MG63 (cell line): ENCODE measurements at places on chromosomes 2 and 18.

DNA sequence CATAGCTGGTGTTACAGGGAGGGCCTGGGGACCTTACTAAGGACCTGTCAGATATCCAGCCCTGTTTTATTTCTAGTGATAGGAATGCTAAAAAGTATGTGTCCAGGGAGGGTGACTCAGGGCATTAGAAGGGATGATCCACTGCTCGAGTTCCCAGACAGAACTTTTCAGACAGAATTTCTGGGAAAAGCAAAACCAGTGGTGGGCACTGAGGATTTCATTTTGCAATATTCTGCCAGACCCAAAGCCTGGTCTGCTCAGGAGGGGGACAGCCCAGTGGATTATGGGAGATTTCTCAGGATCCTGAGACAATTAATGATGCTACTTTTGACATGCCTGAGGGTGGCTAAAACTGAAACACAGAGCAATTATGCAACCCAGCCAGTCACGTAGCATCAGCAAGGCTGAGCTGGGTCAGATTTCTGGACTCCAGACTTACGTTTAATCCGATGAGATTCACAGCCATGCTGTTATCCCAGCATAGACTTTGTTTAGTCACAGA, 4.7 kb upstream of the KCNE4 start:
- peak; percentile 55 for DNase-seq

GRCh38 chr2:181138816-181139215, 158.4 kb downstream of the UBE2E3 start:
- no peak for DNase-seq

DNA sequence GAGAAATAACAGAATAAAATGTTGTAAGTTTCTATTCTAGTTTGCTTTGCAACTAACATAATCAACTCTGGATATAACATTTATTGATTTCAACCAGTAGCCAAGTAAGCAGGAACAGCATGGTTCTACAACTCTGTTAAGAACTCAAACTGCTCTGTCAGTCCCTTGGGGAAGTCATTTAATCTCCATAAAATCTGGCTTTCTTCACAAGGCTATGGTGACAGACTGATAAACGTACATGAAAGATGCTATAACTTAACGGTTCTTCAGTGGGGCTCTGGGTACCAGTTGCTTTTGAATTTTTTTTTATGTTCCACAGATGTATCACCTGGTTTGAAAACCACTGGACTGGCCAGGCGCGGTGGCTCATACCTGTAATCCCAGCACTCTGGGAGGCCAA, 10.3 kb downstream of the PSME4 start:
- no peak for DNase-seq

- no peak for DNase-seq
Measured at GRCh38 chr2:72183016-72183415, 35.4 kb upstream of the CYP26B1 start.

DNA sequence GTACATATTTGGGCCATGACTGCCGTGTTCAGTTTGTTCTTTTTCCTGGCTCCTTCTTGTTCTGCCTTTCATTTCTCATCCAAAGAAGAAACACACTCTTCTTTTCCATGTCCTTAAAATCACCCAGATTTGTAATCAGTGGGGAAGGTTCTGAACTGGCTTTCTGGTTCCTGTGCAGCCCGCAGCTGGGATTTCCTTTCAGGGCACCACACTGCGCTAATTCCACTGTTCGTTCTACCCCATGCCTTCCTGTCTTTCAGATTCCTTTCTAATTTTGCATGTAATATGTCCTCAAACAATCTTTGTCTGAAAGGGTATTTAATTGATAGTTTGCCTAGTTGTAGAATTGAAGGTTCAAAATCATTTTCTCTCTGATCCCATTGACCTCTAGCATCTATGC, 94.1 kb downstream of the HS1BP3 start:
- no peak for DNase-seq

GRCh38 chr2:240893363-240893844, 2.6 kb downstream of the MAB21L4 start:
- peak; percentile 90 for DNase-seq

GRCh38 chr2:188979187-188980114, 5.3 kb downstream of the COL3A1 start:
- DNase-seq, result no peak

DNA sequence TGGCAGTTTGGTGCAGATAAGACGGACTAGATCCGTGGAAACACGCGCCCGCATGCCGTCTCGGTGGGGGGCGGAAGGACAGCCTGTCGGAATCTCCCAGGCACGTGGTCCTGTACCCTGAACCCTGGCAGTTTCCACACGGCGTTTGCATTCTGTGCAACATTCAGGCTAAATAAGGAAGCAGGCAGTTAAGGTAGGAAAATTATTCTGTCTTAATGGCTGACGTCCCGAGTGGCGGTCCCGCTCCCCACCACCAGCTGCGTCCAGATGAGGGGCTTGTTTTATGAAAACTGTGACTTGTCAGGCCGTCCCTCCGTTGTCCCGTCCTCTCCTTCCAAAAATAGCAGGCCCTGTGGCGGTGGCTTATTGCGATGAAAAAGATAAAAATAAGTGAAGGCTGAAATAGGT, 120.2 kb downstream of the NFATC1 start:
- no peak for DNase-seq

DNA sequence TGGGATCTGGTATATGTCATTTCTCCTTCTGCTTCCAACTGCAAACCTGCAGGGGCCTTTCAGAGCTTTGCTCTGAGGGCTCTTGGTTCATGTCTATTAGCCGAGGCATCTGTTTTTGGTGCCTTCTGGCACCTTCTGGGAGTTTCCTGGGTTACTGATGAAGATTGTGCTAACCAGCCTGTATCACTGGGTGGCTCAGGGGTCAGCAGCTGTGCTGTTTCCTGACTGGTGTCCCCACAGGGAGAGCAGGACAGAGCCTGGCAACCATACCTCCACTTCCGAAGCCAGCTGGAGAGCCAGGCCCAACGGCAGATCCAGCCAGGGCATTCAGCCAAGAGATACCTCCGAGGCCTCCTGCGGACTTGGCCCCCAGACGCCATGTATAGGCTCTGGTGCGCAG, 17.5 kb downstream of the KIAA2012 start:
- DNase-seq, result no peak

DNA sequence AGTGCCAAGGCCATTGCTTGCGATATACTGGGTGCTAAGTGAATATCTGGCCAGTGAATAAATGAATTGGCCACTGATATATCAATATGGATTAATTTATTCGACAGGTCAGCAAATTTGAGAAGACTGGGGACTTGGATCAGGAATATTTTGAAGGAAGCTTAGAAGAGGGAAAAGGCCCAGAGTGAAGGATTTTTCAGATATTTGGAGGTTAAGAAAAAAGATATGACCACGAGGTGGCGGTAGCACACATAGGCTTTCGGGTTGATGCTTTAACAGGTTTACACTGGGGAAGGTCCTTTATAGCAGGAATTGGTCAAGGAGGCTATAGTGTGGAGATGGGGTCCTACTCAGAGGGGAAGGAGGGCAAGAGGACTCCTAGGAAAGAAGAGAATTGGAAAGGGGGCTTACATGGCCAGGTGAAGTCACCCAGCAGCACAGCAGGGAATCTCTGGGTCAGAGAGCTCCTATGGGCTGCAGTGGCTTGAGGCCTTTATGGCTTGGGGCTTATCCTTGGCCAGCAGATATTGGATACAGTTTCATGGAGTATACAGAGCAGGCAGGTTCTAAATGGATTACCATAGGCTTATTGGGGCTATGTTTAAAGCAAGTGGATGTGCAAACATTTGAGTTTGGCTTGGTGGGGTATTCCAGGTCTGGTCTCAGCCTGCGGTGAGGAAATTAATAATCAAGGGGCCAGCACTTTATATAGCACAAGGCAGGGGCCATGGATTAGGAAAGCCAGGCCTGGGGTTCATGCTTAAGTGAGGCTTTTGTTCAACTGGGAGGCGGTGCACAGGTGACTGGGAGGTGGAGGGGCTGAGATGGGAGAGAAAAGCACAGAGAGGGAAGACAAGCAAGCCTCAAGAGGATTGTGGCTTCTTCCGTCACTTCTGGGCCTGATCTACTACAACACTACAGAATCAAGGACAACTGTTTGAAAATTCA, 9.7 kb downstream of the IL1RN start:
- DNase-seq, result no peak

GRCh38 chr2:37985333-37985732, 60.2 kb downstream of the RMDN2 start:
- DNase-seq, result peak; percentile 4

- DNase-seq, result no peak
Measured at GRCh38 chr2:205681401-205682238, 681 bp upstream of the NRP2 start.

GRCh38 chr2:191030521-191031154, 16.7 kb upstream of the STAT1 start:
- DNase-seq, result no peak

GRCh38 chr2:196244516-196244915, 73.1 kb upstream of the STK17B start:
- no peak for DNase-seq

GRCh38 chr18:44036501-44036900, 644.2 kb upstream of the SETBP1 start:
- DNase-seq, result no peak

DNA sequence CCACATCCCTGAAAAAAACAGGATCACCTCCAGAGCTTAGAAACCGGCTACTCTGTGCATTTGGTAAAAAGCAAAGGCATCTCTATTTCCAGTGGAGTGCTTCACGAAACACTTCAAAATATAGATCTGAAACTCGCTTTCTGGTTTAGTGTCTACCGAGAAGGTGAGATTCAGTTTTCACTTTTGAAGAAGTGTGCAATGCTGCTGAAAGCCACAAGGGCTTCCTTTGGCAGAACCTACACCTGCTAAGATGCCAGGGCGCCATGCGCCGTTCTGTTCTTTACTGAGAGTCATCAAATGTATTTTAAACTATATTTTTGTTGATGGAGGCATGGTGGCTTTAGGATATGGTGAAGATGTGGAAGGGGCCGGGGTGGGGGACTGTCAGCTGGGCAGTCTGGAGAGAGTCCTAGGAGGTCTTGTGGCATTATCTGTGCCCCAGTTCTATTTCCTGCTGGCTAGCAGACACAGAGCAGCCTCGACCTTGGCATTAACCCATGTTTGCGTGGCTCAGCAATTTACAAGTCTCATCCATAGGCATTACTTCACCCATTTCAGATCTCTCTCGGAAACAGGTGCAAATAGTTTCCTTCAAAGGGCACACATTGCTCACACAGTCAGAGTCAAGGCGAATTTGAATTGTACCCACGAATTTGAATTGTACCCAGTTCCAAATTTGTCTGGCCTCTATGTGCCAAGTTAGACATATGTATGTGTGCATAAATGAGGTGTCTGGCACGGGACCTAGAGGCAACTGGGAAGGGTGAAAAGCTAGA, 46.7 kb upstream of the KCNF1 start:
- DNase-seq, result peak; percentile 65

DNA sequence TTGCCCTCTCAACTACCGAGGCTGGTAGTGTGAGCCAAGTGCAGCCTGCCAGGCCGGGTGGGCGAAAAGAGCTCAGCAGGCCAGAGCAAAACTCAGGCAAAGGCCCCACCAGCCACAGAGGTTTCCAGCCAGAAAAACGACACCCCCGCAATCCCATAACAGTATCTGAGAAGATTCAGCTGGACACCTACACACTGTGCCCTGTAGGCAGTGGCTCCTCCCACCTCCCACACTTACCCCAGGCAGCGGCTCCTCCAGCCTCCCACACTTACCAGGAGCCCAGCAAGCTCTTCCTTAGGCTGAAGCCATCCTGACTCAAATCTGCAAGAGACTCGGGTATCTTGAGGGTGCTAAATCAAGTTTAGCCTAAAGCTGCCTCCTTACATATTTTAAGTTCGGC, 15.6 kb upstream of the TMEM18 start:
- DNase-seq, result no peak

- no peak for DNase-seq
Measured at GRCh38 chr2:118249531-118249930, 161.3 kb downstream of the INSIG2 start.

DNA sequence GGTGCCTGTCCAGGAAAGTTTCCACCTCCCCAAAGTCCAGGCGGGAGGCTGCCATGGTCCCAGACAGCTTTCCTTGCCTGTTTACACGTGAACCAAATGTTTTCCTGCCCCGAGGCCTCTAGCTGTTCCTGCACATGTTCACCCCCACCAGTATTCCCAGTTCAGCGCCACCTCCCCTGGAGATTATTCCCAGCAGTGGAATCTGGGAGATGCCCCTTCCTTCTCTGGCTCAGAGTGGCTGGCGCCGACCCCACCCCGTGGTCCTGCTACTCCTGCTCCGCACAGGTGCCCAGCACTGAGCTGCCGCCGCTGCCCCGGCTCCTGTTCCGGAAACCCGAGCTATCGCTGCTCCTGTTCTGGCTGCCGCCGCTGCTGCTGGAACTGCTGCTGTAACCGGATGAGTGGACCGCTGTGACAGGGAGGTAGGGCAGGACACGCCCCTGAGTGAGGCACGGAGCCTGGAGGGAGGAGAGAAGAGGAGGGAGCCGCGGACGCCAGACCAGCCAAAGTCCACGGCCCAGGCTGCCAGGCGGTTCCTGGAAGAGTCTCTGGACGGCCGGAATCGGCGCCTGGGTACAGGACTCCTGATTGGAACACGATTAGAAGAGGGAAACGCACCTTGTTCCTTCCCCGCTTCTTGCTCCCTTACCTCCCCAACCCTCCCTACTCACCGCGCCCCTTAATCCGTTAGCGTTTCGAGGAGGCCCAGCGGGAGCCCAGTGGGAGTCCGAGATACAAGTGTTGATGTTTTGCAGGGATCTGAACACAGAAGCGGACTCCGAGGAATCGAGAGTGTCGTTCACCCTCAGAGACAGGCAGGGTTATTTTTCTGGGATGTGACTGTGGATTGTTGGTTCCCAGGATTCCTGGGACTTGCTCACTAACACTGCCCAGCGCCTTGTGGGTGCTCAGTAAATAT, at the start of gene PDE11A:
Gene PDE11A, minus strand, starts transcription at position 395 of the 919 bp plus-strand sequence. Its CDS starts 340 bp downstream, at position 55.
- peak; percentile 90 for DNase-seq

DNA sequence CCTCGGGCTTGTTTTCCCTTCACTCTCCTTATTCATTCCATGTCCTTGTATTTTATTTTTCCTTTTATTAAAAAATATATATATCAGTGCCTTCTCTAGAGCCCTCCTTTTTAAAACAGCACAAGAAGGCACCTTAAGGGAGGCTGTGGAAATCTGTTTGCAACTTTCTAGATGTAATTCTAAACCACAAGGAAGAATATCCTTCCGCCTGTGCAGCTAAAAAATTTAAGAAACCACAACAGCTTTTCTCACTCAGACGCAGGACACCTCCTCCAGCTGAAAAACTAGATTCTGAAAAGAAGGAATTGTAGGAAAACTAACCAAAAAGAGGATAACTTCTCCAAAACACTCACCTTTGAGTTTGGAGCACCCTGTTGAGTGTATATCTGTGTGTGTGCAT, 142.2 kb downstream of the BCL11A start:
- DNase-seq, result no peak

DNA sequence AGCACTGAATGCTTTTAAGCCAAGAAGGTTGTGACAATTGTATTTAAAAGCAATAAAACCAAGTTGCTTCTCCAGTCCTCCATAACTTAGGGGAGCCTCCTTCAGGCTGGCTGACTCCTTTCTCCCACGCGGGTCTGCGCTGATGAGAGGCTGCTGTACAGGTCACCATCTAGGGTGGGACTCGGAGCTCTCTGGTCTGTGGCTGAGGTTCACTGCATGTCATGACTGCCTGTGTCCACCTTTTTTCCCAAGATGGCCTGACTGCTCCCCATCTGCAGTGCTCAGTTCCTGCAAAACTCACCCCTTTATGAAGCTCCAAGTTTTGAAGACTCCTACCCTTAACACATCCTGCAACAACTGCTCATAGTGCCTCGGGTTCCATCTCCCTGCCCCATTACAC, 194.4 kb downstream of the AFF3 start:
- DNase-seq, result no peak
